ENCODE measurements at places on chromosomes 2 and 18.

GRCh38 chr2:111148225-111148873 lies 27.6 kb downstream of the BCL2L11 start:
- no peak for DNase-seq

DNA sequence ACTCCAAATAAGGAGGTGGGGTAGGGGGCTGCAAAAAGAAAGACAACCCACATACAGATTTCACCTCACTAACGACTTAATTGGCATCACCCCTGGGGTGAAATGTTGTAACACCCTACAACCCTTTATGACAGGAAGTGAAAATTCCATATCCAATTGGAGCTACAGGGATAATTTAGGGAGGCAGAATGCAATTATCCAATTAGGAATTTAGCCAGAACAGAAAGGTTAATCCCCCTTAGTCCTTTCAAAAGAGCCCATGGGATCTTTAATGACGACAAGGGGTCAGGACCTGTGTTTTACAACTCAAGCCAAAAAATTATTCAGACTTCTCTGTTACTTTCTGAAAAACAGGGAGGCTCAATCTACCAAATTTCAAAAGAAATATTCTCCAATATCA lies 1027.1 kb downstream of the TMEM182 start:
- DNase-seq, result no peak

DNA sequence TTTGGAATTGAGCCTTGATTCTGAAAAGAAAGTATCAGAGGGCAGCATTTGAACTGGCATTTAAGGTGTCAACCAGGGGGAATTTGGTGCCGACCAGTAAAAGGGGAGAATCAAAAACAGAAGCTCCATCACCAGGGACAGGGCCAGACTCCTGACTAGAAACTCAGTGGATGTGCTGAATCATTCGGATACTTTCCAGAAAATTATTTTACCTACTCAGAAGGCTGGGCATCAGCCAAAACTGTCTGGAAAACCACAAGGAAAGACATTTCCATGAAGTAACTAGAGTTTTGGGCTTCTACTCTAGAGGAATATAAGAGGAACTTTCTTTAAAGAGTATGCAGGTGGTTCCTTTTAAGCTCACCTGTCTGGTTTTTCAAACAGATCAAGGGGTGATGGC lies 756.6 kb downstream of the RNF144A start:
- peak; percentile 38 for DNase-seq

- DNase-seq, result peak; percentile 58
Observed at GRCh38 chr2:188524519-188525113, 232.9 kb downstream of the GULP1 start.

DNA sequence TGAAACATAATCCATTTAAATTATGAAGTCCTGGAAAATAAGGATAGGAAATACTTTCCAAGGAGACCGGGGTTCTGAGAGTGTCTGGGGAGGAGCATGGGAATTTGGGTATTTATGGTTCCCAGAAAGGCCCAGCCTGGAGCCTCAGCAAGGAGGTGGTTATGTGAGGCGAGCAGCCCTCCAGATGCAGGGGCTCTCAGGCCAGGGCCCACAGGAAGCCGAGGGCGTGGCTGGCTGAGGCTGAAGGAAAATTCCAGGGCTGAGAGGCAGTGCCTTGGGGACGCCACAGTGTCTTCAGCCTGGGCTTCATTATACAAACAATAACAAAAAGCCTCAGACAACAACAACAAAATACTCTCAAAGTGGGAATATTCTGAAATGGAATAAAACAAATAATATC lies 86.9 kb upstream of the SERPINE2 start:
- peak; percentile 75 for DNase-seq

Measured in GM03348 (cell line).